ENCODE measurements at places on chromosomes 3 and 15. TPM values are rescaled to one million over a fixed set of nuclear protein-coding genes. Genes with fewer than 3 reads are reported as not detected.

The PIK3R4 gene
- polyA plus RNA-seq: 31.2 TPM

- DNase-seq: no peak
Observed at GRCh38 chr3:16520970-16521881, 7.7 kb upstream of the RFTN1 start.

DNA sequence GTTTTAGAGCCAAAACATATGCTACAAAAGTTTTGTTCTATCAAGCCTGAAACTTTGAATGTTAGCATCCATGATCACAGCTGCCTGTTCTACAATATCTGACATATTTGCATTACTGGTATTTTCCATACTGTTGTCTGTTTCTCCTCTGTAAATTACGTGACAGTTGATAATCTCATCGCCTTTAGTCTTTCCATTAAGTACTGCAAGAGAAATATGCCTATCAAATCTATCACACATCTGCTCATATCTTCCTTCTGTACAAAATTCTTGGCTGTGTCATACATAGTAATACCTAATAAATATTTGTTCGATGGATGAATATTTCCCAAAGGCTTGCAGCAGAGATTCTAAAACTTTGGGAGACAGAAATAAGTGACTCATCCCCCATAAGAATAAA is 717.3 kb downstream of the OTOL1 start:
- no peak for DNase-seq

- no peak for DNase-seq
Observed at GRCh38 chr15:37112971-37113670, 12.8 kb upstream of the MEIS2 start.

DNA sequence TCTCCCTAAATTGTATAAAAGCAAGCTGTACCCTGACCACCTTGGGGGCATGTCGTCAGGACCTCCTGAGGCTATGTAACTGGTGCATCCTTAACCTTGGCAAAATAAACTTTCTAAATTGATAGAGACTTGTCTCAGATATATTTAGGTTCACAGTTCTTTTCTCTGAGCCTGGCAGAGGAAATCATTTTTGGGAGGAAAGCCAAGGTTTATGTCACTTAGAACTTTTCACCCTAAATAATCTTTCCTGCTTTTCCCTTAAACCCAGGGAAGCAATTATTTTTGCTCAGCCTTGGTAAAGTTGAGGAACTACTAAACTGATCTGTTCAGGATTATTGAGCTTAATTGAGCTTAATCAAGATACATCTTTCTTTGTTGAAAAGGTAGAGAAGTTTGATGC is 608.9 kb downstream of the PDCD6IP start:
- no peak for DNase-seq

- DNase-seq: no peak
Observed at GRCh38 chr3:168405288-168405687, 309.6 kb upstream of the GOLIM4 start.

DNA sequence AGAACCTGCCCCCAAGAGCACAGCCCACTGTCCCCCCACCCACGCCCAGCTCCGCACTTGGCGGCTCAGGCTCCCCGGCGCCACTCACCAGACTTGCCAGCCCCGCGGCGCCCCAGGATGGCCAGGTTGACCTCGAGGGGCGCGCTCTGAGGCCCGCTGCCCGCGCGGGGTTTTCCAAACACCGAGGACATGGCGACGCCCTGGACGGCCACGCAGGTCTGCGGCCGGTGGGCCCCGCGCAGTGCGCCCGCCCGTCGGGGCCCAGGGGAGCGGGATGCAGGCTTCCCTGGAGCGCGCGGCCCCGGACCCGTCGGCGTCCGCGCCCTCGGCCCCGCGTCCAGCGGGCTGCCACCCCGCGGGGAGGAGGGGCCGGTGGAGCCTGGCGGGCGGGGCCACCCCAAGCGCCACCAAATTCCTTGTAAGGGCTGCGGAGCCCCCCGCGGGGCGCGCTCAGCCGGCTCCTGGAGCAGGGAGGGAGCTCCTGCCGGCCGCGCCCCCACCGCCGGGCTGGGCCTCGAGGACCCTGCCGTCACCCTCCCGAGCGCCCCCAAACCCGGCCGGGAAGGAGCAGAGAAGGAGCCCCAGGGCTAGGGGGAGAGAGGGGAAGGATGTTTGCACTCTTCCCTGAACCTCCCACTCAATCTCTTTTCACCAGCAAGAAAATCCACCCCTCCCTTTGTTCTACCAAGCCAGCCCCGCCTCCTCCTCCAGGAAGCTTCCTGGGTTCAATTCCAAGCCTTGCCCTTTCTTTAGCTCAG is at the start of gene RASL12:
Gene RASL12, minus strand, starts transcription at position 347 of the 758 bp plus-strand sequence. Its CDS starts 156 bp downstream, at position 191.
- no peak for DNase-seq

DNA sequence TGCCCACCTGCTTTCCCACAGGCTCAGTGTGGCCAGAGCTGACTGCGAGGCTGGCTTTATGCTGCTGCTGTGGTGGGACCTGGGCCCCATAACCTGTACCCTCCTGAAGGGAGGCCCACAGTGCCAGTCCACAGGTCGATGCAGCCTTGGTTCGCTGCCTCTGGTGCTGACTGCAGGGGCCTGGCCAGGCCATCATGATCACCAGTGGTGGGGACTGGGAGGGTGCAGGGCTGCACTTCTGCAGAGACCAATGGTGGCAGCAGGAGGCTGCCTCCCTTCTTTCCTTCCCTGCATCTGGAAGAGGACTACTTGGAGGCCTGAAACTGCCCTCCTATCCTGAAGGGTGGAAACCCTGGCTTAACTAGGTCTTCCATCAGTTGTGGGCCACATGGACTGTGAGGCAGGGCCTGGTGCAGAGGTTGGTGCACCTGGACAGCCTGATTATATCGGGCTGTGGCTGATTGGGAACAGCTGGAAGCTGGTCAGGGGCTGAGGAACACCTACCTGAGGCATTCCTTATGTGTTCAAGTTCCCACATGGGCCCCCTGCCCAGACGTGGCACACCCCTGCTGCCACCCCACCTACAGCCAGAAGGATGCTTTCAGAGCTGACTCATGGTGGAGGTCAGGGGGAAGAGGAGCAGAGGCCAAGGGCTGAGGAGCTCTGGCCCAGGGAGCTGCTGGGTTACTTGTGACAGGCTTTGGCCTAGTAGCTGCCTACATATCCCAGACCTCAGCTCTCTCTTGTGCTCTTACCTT is 29.8 kb downstream of the POMGNT2 start:
- no peak for DNase-seq

DNA sequence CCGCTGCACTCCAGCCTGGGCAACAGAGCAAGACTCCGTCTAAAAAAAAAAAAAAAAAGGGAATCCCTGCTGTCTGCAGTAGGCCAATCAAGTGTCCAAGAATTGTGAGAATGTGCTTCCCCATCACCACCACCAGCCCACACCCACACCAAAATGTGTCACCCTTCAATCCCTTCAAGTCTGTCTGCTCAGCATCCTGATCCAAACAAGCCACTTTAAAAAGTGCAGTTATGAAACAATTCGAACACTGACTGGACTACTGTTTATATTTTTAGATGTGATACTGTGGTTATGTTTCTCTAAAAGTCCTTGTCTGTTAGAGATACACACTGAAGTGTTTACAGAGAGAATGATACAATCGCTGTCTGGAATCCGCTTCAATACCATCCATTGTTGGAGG is 78.1 kb upstream of the CGNL1 start:
- DNase-seq: no peak

GRCh38 chr3:59326246-59327024 is 276.6 kb upstream of the CFAP20DC start:
- no peak for DNase-seq

DNA sequence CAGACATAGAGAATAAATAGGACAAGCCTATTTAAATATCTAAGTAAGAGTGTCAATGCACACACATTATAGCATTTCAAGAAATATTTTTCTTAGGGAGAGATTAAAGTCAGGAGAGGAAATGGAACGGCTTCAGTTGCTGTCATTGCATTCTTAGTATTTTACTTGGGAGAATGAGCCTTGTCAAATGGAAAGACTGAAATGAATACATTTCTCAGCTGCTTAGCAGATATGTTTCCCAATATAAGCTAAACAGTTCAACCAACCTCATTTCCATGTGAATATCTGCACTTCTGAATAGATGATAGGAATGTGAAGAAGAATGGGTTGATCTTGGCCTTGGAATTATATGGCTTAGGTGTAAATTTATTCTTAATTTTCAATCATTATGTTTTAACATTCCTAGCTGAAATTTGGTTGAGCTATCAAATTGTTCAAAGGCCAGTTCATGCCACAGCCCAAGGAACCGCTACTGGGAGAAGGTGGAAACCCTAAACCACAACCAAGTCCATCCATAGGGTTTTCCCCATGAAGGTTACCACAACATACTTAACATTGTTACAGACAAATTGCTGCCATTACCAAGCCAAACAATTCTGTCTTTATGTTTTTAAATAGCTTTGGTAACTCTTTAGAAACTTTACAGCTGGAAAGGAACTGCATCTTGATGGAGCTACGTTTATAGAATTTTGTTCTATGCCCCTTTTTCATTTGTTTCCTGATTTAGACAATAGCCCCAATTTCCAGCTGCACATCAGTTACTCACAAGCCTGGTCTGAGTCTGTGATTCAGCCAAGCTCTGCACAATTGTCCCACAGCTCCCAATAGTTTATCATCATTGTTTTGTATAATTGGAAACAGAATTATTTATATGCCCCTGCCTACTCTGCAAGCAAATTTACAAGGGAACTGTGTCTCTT is 459.6 kb downstream of the MECOM start:
- no peak for DNase-seq

The AMOTL2 gene
- polyA plus RNA-seq: 32.9 TPM

The TLR9 gene
- polyA plus RNA-seq: 0.58 TPM

DNA sequence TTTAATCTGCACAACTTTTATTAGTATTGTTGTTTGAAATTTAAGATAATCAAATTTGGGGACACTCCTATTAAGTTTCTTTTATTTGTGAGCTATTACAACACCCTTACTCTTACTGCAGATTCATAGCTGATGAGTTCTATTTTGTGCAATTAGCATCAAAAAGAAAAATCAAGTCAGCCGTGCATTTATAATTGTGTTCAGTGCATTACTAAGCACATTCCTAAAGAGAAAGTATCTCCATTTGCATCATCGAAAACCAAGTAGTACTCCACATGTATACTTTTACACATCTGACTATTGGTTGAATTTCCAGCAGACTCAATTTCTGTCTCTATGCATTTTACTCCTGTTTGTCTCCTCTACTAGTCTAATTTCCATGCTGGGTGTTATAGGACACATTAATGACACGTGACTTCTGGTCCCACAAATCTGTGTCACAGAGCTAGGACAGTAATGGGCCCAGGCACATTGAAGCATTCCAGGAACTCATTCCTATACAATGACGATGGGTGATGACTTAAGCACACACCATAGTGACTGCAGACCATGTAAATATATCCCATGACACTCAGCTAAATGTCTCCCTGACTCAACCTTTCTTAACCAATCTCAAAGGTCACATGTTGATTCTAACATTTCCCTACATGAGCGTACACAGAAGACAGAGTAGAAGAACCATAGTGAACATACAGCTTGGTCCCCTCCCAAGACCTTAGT is 477.5 kb downstream of the LPP start:
- no peak for DNase-seq

The ANKRD34C gene
- polyA plus RNA-seq: not detected

DNA sequence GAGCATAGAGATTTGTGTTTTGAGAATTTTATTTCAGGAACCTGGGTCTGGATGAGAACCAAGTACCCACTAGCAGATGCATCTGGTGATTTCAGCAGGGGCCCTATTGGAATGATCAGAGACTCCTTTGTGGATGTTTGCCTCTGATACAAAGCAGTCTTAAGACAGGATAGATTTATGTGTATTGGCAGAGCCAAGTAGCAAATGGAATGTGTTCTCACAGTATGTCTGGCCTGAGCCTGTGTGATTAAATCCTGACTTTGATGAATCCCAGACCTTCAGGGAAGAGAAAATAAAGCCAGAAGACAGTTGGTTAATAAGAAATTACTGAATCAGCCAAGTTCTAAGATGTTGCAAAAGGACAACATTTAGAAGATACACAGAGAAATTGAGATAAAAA is 755.5 kb upstream of the SEMA6D start:
- no peak for DNase-seq

- no peak for DNase-seq
Observed at GRCh38 chr15:76669521-76670207, 235.5 kb downstream of the SCAPER start.

The COL6A6 gene
- 0.21 TPM for polyA plus RNA-seq

The CPN2 gene
- 1.6 TPM for polyA plus RNA-seq

- no peak for DNase-seq
Observed at GRCh38 chr15:92272106-92272505, 121.6 kb upstream of the ST8SIA2 start.

The STRA6 gene
- 0.64 TPM for polyA plus RNA-seq

DNA sequence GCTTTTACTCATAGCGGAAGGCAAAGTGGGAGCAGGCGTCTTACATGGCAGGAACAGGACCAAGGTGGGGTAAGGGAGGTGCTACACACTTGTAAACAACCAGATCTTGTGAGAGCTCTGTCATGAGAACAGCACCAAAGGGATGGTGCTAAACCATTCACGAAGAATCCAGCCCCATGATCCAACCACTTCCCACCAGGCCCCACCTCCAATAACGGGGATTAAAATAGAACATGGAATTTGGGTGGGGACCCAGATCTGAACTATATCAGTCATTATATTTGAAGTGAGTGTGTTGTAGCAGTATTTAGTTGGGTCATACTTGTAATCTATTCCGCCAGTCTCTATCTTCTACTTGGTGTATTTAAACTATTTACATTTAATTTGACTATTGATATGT is 190.9 kb downstream of the RPLP1 start:
- DNase-seq: no peak

DNA sequence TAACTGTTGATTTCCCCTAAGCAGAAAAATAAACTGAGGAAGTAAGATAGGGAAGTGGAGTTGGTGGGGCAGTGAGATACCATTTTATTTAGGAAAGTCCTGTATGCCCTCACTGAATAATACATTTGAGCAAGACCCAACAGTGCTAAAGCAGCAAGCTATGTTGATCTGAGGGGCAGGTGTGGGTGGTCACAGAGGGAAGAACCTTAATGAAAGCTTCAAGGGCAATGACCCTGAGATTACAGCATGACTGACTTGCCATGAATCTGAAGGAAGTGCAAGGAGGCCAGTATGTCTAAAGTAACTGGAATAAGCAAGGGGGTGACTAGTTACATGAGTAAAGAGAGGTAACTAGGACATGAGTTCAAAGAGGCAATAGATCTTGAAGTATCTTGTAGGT is 159.5 kb downstream of the CD47 start:
- DNase-seq: no peak

The SPATA12 gene
- polyA plus RNA-seq: 0.02 TPM

- DNase-seq: no peak
Observed at GRCh38 chr15:96073908-96074307, 256.6 kb upstream of the NR2F2 start.

DNA sequence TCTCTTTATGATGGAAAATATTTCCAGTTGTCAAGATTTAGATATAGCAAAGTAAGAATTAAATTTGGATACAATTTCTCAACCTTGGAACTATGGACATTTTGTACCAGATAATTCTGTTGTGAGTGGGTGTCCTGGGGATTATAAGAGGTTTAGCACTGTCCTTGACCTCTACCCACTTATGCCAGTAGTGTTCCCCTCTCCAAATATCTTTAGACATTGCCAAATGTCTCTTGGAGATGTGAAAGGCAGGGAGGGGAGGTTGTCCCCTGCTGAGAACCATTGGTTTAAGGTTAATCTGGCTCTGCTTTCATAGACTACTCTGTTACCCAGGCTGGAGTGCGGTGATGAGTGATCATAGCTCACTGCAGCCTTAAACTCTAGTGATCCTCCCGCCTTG is at the start of gene EBLN2:
Gene EBLN2, plus strand, starts transcription at position 244 of the 400 bp plus-strand sequence. CDS start 423 bp downstream, outside the sequence.
- DNase-seq: no peak

GRCh38 chr3:126620738-126621137 is 34.2 kb downstream of the TXNRD3 start:
- no peak for DNase-seq
